Large intestine (tissue), 12 donors: ENCODE measurements at places on chromosomes 1 and 21.
A peak's percentile ranks its signal among the peaks of the same experiment; 100 is the strongest.

DNA sequence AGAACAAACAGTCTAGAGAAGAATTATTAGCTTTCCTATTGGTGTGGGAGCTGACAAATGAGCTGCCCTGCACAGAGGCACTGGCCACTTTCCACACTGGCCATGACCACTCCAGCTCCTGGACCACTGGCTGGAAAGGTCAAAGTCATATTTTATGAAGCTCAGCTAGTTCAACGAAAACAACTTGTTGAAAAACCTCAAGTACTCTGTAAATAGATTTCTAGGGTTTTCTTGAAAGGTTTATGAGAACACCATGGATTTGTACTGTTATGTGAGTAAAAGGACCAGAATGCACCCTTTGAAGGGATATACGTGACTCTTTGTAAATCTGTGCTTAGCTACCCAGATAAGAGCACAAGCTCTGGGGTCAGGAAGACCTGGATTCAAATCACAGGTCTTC is 54.5 kb upstream of the FGGY start:
- DNase-seq, result no peak

GRCh38 chr1:232534552-232535517 is 95.1 kb downstream of the SIPA1L2 start:
- DNase-seq, result no peak

- no peak for DNase-seq
These were observed 6.2 kb upstream of the ERO1B start for GRCh38 chr1:236287757-236288619.

DNA sequence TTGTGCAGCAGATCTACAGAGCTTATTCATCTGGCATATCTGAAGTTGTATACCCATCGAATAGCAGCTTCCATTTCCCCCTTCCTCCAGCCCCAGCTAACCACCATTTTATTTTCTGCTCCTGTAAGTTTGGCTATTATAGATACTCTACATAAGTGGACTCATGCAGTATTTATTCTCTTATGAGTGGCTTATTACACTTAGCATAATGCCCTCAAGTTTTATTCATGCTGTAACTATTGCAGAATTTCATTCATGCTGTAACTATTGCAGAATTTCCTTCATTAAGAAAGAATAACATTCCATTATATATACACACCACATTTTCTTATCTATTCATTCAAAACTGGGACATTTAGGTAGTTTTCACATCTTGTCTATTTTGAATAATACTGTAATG is 30.5 kb upstream of the IFI16 start:
- DNase-seq, result no peak

DNA sequence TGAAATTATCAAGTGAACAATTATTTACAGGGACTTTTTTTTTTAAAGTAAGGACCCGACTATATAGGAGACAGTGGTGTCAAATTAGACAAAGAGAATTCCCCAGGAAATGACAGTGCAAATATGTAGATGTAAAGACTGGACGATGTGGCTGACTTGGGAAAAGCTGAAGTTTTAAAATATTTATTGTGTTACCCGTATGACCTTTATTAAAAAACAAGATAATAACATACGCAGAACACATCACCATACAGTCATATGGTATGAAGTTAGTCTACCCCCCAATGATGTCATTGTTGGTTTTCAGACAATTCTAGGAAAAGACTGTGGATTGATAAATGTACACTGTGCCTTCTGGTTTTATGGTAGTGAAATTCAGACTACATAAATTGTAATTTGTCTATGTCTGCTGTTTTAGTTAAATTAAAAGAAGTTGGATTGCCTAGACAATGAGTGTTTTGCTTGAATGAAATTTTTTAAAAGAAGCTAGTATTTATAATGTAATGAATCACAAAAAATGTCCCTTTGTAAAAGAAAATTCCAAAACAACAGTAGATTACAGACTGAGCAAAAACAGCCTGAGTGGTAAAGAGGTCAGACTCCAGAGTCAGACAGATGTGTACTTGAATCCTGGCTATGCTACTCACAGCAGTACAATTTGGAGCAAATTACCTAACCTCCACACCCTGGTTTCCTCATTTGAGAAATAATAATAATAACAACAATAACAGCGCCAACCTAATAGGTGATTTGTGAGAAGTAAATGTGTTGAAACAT is 15.5 kb upstream of the PDC start:
- DNase-seq, result no peak

DNA sequence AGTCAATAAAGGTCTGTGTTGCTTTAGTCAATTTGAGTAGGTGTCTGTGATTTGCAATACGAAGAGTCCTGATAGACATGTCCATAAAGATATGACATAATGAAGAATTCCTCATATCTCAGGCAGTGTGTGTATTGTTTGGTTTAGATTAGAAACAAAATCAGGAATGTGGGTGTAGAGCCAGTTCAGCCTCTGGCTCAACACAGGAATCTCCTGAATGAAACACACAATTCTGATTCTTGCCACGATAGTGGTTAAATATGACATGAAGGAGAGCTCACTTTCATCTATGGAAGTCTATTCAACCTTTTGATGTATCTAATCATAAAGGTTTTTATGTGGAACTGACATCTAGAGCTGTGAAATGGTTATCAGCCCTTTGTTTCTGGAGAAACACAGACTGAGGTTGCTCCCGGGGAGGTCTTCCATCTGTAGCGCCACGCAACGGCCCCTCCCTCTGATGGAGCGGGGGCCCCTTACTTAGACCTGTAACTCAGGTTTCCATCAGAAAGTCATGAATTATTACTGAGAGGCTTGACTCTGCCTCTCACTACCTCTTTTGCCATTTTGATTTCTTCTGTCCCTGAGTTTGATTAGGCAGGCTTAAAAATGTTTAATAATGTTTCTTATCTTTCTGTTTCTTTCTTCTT is 19.5 kb downstream of the TSPAN2 start:
- no peak for DNase-seq

DNA sequence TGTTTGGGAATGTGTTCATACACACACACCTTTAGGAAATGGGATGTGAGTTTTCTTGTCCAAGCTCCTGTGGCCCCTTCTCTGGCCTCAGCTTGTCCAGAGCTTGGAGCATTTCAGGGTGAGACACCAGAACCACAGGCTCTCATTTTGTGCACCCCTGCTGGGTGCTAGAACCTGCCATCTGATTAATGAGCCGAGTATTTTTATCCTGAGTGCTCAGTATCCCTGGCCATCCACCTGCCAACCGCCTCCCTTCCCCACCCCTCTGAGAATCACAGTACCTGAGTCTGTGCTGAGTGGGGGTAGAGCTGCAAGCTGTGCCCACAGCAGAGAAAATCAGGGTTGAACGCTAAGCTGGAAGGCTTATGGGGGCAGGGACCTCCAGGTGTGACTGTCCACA is 1.4 kb downstream of the CASQ1 start:
- DNase-seq, result no peak

DNA sequence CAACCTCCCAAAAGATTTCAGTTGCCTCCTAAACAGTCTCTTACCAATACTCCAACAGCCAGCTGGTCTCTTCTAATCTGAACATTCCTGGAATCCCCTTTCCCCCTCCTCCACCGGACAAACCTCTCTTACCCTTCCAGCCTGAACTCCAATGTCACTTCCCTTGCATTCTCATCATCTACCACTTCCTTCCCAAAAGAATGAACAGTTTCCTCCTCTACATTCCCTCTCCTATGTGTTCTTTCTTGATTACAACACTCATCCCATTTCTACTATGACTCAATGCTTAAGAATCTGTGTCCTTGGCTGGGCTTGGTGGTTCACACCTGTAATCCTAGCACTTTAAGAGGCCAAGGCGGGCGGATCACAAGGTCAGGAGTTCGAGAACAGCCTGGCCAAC is 417.1 kb downstream of the SETD4 start:
- no peak for DNase-seq

DNA sequence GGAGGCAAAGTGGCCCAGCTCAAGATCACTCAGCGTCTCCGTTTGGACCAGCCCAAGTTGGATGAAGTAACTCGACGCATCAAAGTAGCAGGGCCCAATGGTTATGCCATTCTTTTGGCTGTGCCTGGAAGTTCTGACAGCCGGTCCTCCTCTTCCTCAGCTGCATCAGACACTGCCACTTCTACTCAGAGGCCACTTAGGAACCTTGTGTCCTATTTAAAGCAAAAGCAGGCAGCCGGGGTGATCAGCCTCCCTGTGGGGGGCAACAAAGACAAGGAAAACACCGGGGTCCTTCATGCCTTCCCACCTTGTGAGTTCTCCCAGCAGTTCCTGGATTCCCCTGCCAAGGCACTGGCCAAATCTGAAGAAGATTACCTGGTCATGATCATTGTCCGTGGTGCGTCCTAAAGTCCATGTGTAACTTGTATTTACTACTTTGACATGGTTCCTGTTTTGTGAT is 2.7 kb downstream of the RBM15 start:
- no peak for DNase-seq

- no peak for DNase-seq
These were observed 132.9 kb upstream of the POU3F1 start for GRCh38 chr1:38179483-38179882.

DNA sequence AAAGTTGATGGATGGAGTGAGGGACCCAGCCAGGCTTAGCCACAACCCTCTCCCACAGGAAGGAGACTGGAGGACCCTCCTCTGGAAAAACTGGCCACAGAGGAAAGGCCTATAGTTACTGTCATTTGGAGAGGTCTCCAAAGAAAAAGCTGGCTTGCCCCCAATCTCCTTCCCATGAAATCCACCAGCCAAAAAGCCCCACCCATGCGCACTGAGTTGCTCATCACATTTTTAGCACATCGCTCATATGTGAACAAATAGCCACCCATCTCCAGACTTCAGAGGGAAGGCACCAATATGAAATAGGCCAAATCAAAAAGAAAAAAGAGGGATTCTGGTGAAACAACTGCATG is 36.9 kb upstream of the QSOX1 start:
- no peak for DNase-seq

DNA sequence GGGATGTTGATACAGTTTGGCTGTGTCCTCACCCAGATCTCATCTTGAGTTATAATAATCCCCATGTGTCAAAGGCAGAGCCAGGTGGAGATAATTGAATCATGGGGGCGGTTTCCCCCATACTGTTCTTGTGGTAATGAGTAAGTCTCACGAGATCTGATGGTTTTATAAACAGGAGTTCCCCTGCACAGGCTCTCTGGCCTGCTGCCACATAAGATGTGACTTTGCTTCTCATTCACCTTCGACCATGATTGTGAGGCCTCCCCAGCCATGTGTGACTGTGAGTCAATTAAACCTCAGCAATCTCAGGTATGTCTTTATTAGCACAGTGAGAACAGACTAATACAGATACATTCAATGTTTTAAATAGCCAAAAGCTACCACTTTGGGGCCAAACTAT is 41.1 kb downstream of the SLC35F3 start:
- DNase-seq, result peak; percentile 49

GRCh38 chr1:55474168-55474786 is 259.1 kb upstream of the USP24 start:
- no peak for DNase-seq

DNA sequence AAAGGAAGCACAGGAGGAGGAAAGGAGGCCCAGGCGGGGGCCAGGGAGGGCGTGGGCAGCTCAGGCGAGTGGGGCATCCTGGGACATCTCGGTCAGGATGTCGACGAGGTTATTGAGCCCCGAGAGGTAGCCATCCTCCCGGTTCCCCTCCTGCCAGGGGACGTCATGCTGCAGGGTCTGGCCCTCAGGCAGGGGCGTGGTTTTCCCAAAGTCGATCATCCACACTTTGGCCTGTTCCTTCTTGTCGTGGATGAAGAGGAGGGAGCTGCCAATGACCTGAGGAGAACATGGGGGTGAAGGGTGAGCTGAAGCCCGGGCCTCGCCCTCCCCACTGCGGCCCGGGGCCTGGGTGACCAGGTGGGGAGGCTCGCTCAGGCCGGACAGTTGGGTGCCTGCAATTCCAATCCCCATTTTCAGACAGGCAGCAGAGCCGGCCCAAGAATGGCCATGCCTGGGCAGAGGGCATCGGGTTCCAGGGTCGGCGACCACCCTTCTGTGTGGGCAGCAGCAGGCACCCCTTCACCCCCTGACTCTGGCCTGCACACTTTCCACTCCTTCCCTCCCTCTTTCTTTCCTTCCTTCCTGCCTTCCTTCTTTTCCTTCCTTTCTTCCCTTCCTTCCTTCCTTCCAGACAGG is 86.2 kb downstream of the STUM start:
- DNase-seq, result no peak

- no peak for DNase-seq
These were observed 24.6 kb upstream of the B3GALT2 start for GRCh38 chr1:193210996-193211395.

GRCh38 chr1:159009287-159009686 is 420 bp upstream of the IFI16 start:
- DNase-seq, result no peak

DNA sequence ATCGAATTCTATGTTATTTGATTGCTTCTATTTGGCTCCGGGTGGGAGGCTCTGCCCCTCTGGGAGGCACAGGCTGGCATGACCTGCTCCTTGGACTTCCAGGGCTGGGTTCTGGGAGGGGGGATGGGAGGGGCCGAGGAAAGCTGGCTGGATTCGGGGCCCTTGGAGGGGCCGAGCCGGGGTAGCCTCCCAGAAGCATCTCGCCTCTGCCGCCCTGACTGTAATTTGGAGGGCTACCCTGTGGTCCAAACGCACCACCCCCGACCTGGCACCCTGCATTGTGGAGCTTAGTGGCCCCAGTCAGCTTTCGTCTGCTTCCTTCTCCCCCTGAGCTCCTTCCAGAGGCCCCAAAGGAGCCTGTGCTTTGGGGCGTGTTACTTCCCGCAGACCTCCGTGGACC is 85.4 kb upstream of the TMEM51 start:
- no peak for DNase-seq

GRCh38 chr1:154178013-154178412 is 13.9 kb downstream of the TPM3 start:
- no peak for DNase-seq
